ENCODE measurements at places on chromosomes 6 and 20. TPM values are rescaled to one million over a fixed set of nuclear protein-coding genes. Genes with fewer than 3 reads are reported as not detected.
A peak's percentile ranks its signal among the peaks of the same experiment; 100 is the strongest.

The GSTA3 gene
- total RNA-seq, result not detected

The KCNK16 gene
- total RNA-seq, result not detected

The ZC3H12D gene
- total RNA-seq, result 0.36 TPM

DNA sequence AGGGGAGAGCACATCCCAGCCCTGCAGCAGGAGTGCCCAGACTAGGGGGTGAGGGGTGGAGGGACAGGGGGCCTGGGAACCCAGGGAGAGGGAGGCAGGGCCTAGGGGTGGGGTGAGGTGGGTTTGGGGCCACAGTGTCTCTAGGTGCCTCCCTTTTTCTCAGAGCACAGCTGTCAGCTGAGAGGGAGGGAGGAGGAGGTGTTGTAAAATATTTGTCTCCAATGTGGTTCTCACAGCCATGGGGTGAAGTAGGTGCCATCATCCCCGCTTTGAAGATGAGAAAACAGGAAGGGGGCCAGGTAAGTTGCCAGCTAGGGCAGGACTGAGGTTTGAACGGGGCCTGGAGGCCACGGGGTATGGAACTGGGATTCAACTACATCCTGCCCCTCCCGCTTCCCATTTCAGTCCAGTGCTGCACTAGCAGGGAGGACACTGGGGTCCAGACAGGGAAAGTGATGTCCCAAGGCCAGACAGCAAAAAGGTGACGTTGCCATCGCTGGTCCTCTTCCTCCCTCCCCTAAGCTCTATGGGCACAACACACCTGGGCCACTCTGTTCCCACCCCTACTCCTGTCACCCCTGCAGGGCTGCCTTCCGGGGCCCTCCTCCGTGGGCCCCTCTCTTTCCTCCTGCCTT, 20.3 kb downstream of the PACSIN1 start:
- DNase-seq, result no peak

DNA sequence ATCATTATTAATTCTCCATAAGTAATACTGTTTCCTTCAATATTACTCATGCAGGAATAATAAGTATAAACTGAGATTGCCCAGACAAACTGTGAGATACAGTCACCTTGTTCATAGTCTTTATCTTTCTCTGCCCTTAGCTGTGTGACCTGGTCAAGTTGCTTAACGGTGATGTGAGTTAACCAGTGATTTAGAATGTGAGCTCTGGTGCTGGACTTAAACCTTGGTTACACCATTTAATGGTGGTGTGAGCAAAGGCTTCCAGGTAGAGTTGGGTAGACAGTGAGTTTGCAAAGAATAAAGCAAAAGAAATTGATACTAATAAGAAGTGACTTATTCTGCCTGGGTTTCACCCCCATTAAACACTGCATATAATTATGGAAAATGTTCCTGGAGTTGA, 86.2 kb upstream of the DEFB112 start:
- DNase-seq, result no peak

The PRDM13 gene
- total RNA-seq, result 4.7 TPM

The GJA1 gene
- 82.9 TPM for total RNA-seq

GRCh38 chr20:40521962-40522361, 167.1 kb downstream of the MAFB start:
- no peak for DNase-seq

- no peak for DNase-seq
Measured at GRCh38 chr6:100372326-100373091, 92.2 kb downstream of the SIM1 start.

GRCh38 chr6:5152460-5152859, 67.3 kb downstream of the PPP1R3G start:
- no peak for DNase-seq

The MRPL18 gene
- 30.2 TPM for total RNA-seq

GRCh38 chr6:123662757-123663156, 26.0 kb upstream of the TRDN start:
- DNase-seq, result no peak

The ROS1 gene
- not detected for total RNA-seq

The RSPH9 gene
- 3.4 TPM for total RNA-seq

GRCh38 chr6:159249752-159250151, 80.6 kb downstream of the FNDC1 start:
- DNase-seq, result no peak

DNA sequence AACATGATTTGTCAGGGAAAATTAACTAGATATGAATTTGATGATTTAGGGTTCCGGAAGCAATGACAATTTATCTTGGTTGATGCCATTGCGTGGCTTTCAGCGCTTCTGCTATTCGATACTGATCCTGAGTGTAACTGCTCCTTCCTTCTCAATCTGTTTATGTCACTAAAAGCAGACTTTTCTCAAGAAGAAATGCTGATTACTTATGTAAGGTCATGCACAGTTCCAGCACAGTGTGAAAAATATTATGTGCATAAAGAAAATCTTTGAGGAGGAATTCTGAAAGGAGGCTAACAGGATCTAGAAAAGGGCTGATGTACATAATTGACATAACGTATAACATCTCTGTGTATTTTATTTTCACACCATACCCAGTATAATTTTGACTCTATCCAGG, 336.6 kb downstream of the PACRG start:
- no peak for DNase-seq

The EXOC2 gene
- 44.4 TPM for total RNA-seq

DNA sequence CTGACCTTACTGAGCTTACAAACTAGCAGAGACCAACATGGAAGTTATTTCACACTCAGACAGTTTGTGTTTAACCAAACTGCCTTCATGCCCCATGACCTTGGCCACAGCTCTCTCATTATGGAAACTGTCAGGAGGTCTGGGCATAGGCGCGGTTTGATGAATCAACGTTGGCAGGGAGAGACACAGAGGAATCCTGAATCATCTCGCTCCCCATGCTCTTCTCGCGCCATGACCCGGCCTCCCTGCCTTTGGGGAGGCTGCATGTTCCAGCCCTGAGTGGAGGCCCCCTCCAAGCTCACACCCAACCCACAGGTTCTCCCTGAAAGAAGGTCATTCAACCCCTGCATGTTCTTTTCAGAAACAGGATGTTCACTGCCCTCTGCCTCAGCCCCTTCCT, 15.9 kb upstream of the GDAP1L1 start:
- no peak for DNase-seq

GRCh38 chr6:155154158-155154830, 109.5 kb upstream of the CLDN20 start:
- DNase-seq, result peak; percentile 18

GRCh38 chr6:7543789-7544424, 2.4 kb downstream of the DSP start:
- DNase-seq, result no peak

- no peak for DNase-seq
Measured at GRCh38 chr6:158836625-158837311, 17.6 kb upstream of the EZR start.

DNA sequence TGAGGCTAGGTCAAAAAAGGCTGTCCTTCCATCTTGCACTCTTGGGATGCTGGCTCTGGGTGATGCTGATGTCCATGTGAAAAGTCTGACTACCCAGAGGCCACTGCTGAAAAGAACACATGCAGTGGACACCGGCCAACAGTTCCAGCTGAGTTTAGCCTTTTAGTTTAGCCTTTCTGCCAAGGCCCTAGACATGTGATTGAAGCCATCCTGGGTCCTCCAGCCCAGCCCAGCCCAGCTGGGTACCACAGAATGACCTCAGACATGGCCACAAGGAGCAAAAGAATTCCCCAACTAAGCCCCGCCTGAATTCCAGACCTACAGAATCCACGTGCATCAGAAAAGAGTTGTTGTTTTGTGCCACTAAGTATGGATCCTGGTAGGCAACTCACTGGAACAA, 17.4 kb downstream of the PIGT start:
- no peak for DNase-seq

- DNase-seq, result no peak
Measured at GRCh38 chr20:15122613-15123012, 785.2 kb upstream of the FLRT3 start.

The SLA2 gene
- 0.09 TPM for total RNA-seq

The ATXN1 gene
- total RNA-seq, result 38.8 TPM

The ZBTB46 gene
- total RNA-seq, result 20.3 TPM

GRCh38 chr6:114523508-114523907, 180.7 kb upstream of the HS3ST5 start:
- no peak for DNase-seq

DNA sequence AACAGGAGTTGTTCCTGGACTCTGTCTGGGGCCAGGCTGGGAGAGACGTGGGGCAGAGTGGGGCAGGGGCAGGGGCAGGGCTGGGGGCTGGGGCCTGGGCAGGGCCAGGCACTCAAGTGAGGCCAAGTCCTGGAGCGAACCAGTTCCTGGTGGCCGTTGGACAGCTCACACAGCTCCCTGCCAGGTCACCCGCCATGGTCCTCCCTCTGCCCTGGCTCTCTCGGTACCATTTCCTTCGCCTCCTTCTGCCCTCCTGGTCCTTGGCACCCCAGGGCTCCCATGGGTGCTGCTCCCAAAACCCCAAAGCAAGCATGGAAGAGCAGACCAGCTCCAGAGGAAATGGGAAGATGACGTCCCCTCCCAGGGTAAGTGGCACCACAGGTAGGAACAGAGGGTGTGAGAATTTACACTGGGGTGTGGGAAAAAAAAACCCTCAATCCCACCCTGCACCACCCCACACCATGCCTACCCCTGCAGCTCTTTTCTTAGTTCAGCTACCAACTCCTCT, at the start of gene MCCD1:
Gene MCCD1 (plus strand): TSS at position 142 of the 508 bp plus-strand sequence. CDS start 53 bp downstream, at position 195.
- DNase-seq, result no peak

DNA sequence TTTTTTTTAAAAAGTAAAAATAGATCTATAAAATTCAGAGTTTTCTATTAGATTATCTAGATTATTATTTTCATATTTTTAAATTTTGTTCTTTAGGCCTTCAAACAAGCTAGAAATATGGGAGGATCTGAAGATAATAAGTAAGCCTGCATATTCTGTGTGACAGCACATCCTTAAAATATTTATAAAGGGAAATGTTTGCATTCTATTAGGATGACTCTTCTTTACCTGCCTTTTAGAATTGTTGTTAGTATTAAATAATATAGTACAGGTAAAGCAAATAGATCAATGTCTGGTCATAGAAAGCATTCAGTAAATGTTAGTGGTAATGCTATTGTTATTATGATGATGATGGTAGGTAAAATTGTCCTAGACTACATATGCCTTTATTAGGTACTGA, 17.4 kb downstream of the PEX3 start:
- DNase-seq, result no peak

The IL17A gene
- not detected for total RNA-seq

- DNase-seq, result no peak
Measured at GRCh38 chr6:3273707-3274521, 15.2 kb downstream of the PSMG4 start.

DNA sequence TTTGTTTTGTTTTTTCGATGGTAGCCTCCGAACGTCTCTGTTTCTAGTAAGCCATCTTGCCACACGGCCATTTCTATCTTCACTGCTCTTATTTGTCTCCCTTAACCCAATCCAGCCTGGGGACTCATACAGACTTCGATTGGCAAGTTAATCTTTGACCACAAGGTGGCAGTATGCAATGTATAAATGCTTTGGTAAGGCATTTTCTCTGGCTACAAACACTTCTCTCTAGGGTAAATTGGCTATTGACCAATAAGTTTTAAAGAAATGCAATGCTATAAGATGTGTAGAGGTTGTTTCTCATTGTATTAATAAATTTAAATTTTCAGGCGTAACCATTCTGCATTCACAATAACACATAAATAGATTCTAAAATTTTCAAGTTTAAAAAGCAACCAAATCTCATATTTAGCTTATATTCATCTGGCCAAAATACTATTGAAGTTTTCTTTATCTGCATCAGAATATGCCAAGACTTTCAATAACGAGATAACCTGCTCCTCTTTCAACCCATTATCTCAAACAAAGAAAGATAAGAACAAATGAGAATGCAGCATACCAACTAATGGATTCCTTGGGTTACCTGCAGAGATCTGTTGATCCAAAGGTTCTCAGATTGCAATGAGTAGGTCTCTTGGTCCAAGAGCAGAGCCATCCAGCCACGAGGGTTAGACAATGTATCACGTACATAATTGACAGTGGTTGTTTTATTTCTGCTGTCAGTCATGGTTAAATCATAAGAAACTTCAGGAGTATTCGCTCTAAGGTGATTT, 231.9 kb downstream of the PKHD1 start:
- DNase-seq, result peak; percentile 1

DNA sequence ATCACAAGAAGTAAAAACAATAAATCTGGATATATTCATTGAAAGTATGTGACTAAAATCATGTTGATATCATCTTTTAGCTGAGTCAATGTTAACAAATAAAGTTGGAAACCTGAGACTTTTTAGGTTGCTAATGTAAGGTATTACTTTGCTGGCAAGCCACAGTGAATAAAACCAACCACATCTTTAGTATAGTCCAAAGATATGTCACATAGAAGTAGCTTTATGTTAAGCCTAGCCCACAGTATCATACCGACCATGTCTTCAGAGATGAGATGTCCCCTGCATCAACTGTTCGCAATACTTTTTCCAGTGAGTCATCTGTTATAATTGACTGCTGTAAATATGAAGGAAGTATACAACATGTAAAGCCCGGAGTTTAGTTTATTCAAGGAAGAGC, 107.6 kb upstream of the MCHR2 start:
- DNase-seq, result no peak

DNA sequence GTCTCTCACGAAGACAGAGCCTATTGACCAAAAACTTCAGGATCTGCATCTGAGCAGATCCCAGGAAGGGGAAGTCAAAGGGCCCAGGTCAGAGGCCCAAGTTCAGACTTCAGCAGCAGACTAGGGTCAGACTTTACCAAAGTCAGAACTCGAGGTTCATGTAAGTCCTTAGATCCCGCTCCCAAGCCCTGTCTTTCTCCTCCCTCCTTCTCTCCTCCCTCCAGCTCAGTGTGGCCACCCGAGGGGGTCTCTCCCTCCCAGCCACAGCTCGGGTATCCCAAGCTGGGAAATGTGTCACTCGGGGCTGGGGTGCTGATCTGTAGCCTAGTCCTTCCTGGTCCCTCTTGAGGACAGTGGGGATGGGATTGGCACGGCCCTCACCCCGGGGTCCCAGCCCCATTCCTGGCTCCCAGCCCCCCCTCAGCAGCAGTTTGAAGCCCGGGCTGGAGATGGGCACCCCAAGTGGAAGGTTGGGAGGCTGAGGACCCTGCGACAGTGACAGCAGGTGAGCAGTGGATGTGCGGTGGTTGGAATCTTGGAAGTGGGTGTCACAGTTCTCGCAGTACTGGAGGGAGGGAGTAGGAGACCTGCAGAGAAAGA, 1.6 kb upstream of the C6orf47 start:
- DNase-seq, result no peak

DNA sequence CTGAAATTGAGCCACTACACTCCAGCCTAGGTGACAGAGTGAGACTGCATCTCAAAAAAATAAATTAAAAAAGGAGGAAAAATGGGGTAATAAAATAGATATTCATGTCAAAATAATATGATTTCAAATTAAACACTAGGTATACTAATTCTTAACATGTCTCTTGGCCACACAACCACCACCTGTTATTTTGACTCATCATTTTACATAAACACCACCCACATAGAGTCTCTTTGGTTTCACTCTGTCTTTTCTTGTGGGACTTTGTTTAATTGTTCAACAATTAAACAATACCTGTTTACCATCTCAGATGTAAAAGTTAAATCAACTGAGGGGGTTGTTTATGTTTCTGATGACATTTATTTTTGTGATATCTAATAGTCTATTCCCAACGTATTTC, 476.8 kb upstream of the ADGRB3 start:
- DNase-seq, result no peak

The SLC17A3 gene
- total RNA-seq, result not detected

Data from cerebellum (tissue), 4 donors.